ENCODE measurements at places on chromosomes 13 and 19. TPM values are rescaled to one million over a fixed set of nuclear protein-coding genes. Genes with fewer than 3 reads are reported as not detected.

The CAMSAP3 gene
- 12.8 TPM for total RNA-seq

The TSEN34 gene
- total RNA-seq, result 52.3 TPM

The ATP8B3 gene
- 3.2 TPM for total RNA-seq

The MEIOSIN gene
- not detected for total RNA-seq

The SIAH3 gene
- not detected for total RNA-seq

The TMC4 gene
- 22.3 TPM for total RNA-seq

The NMRK2 gene
- total RNA-seq, result not detected

The IZUMO1 gene
- total RNA-seq, result 2.2 TPM

The SMIM44 gene
- total RNA-seq, result not detected

The ZNF600 gene
- total RNA-seq, result 13.0 TPM

The ZNF709 gene
- 3.7 TPM for total RNA-seq

The EDDM13 gene
- total RNA-seq, result 7.6 TPM

The MYO16 gene
- 0.49 TPM for total RNA-seq

The NBEA gene
- 12.0 TPM for total RNA-seq

The AMER2 gene
- total RNA-seq, result not detected

The CACNA1A gene
- 8.6 TPM for total RNA-seq

The PROZ gene
- total RNA-seq, result not detected

The ACTMAP gene
- 2.2 TPM for total RNA-seq

The EMC10 gene
- total RNA-seq, result 33.1 TPM
